ENCODE measurements at places on chromosomes 4 and X.
A peak's percentile ranks its signal among the peaks of the same experiment; 100 is the strongest.

DNA sequence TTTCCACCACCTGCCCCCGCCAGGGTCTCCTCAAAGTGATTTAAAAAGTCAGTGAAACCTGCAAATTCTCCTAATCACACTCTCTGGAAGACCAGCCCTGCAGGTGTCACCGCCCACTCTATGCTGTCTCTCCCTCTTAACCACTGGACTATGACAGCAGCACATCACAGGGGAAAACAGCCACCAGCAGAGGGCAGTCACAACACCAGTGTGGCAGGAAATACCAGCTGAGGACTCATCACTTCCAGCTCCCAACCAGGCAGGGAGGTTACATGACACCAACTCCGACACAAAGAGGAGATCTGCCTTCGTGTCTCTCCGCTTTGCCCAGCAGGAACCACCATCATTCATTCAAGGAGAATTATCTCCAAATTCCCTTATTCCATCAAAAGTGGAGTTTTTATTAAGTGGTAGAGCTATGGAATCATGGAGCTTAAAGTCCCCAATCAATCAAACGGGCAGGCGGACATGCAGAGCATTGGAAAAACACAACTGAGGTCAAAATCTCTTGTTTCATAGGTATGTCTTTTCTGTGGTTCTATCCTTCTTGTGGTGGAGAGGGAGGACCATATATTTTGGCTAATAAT lies 91.3 kb downstream of the NSUN7 start:
- DNase-seq: peak; percentile 88

- no peak for DNase-seq
These were observed 33.1 kb downstream of the TET2 start for GRCh38 chr4:105179539-105180401.

GRCh38 chr4:176583278-176583677 lies 209.4 kb downstream of the VEGFC start:
- DNase-seq: no peak

- DNase-seq: no peak
These were observed 62.8 kb downstream of the LRBA start for GRCh38 chr4:150952167-150952845.
